ENCODE measurements at places on chromosomes 3 and 15.

DNA sequence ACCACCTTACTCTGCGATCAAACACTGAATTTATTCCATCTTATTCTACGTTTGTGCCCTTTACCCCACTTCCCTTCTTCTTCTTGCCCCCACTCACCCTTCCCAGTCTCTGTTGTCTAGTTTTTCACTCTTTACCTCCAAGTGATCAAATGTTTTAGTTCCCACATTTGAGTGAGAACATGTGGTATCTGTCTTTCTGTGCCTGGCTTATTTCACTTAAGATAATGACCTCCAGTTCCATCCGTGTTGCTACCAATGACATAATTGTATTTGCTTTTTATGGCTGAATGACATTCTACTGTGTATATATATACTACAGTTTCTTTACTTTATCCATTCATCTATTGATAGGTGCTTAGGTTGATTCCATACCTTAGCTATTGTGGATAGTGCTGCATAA lies 78.8 kb downstream of the PDCD6IP start:
- DNase-seq = no peak

DNA sequence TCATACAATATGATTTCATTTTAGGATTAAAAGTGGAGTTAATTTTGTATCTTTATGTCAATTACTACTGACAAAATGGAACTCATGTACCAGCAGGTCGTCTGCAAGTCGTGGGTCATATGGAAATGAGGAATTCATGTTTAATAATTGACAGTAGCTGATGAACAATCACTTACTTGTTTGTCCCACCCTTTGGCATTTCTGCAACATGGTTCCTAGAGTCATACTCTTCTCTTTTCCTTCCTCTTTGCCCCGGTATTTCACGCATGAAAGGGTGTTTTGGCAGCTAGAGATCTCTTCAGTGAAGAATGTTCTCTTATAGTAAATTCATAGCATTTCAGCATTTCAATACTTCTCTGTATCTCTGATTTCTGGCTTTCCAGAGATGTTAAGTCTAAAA lies 133.3 kb upstream of the SLC24A5 start:
- DNase-seq = no peak

DNA sequence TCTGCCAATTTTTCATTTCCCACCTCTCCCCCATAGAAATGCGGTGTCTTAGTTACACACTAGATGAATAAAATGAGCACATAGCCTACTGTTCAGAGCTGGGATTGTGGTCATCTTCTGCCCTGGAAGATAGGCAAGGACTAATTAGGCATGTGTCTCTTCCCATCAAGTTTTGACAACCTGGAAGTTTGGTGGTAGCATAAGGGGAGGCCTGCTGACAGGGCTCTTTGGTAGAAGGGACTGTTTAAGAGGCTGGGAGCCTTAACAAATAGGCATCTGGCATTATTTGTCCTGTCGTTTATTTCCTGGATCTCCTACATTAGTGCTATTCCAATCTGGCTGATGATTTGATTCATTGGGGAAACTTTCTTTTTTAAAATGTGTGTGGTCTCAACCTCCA lies 512.3 kb downstream of the ZNF385D start:
- DNase-seq = no peak

DNA sequence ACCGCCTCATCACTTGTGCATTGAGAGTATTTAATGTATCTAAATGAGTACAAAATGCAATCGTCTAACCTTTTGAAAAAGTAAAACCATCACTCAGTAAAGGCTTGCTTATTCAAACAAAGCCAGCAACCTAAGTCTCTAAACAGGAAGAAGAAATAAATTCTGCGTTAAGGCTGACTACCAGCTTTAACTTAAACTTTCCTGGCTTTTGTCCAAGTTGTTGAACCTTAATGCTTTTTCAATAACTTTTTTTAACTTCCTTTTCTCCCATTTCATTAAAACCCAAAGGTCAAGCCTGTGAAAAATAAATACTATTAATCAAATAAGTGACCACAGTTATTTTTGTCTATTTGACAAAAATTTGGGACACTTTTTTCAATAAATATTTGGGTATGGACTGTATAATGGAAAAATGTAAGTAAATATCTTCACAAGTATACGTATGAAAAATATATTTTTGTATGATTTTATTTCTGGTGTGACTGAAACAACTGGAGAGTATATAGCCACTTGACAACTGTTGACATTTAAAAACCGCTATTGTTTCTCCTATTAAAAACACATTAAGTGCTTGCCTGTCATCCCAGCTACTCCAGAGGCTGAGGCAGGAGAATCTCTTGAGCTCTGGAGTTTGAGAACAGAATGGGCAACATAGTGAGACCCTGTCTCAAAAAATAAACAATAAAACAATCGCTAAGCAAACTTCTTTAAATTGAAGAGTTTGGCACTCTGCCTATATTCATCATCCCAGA lies 2.9 kb downstream of the KLHL24 start:
- no peak for DNase-seq

DNA sequence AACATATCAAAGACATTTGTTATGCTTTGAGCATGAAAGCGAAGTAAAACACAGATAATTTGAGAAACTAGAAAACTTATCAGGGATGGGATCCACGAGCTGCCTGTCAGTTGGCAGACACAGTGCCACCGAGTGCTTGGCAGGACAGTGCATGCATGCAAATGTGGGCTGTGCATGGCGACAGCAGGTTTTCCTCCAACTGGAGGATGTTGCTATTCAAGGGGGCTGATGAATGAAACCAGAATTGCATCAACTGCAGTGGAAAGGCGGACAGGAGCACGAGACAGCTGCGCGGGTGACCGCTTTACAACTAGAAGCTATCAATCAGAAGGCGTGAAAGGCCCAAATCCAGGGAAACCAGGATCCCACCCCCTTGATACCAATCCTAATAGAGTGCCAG lies 244.3 kb downstream of the NR2F2 start:
- DNase-seq = no peak

- DNase-seq = no peak
Measured at GRCh38 chr3:120569222-120570057, 26.7 kb upstream of the NDUFB4 start.

GRCh38 chr3:126501736-126502135 lies 15.8 kb downstream of the UROC1 start:
- no peak for DNase-seq

DNA sequence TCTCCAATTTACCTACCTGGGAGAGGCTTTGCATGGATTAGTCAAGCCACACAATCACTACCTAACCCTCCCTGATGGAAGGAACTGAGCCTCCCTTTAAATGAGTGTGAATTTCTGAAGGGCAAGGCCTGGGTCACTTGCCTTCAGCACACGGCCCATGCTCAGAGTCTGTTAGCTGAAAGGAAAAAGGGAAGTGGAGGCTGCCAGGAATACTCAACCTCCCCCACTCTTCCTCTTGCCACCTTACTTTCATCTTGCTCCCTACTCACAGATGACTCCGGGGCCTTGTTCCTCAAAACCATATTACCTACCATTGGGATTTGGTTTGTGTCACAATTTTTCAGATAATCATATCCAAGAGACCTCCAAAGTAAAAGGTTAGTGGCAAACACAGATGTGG lies 220.0 kb downstream of the ABHD5 start:
- no peak for DNase-seq

DNA sequence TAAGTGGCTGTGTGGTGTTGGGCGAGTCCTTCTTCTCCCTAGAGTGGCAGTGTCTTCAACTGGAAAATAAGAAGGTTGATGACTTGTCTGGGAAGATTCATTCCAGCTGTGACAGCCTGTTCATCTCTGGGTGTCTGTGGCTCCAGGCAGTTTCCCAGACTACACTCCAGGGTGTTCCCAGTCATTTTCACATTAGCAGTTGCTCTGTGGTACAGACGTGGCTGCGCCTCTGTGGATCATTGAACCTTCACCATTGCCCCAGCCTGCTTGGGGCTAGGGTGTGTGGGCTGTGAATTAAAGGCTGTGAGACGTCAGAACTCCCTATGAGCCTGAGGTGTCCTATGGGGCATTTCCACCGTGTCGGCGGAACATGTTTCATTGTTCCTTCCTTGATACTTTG lies 239.6 kb upstream of the NR2E3 start:
- no peak for DNase-seq

DNA sequence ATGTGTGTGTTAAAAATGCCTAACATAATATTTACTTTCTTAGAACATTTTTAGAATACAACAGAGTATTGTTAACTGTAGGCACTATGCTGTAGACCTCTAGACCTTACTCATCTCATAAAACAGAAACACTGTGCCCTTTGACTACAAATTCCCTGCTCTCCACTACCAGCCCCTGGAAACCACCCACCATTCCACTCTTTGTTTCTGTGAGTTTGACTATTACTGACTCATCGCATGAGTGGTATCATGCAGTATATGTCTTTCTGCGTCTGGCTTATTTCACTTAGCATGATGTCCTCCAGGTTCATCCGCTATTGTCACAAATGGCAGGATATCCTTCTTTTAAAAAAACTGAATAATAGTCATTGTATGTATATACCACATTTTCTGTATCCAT lies 216.7 kb upstream of the CFAP20DC start:
- DNase-seq = no peak

- no peak for DNase-seq
Measured at GRCh38 chr3:32046102-32046501, 60.3 kb upstream of the GPD1L start.

GRCh38 chr3:135084976-135085375 lies 289.9 kb downstream of the EPHB1 start:
- DNase-seq = no peak

- DNase-seq = no peak
Measured at GRCh38 chr15:91997163-91997562, 143.7 kb downstream of the SLCO3A1 start.

DNA sequence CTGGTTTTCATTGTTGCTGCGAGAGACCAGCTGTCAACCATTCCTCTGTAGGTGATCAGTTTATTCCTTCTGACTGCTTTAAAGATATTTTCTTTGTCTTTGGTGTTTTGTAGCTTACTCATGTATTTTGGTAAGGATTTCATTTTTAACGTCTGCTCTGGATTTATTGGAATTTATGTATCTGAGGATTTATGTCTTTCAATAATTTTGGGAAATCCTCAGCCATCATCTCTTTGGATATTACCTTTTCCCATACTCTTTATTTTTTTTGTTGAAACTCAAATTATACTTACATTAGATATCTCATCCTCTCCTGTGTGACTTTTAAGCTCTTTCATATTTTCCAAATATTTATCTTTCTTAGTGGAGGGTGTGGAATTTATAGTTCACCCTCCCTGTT lies 62.7 kb upstream of the COL8A1 start:
- no peak for DNase-seq

GRCh38 chr15:70100474-70101341 lies 3.0 kb upstream of the TLE3 start:
- peak; percentile 91 for DNase-seq
